ENCODE measurements at places on chromosomes 6 and 20.

DNA sequence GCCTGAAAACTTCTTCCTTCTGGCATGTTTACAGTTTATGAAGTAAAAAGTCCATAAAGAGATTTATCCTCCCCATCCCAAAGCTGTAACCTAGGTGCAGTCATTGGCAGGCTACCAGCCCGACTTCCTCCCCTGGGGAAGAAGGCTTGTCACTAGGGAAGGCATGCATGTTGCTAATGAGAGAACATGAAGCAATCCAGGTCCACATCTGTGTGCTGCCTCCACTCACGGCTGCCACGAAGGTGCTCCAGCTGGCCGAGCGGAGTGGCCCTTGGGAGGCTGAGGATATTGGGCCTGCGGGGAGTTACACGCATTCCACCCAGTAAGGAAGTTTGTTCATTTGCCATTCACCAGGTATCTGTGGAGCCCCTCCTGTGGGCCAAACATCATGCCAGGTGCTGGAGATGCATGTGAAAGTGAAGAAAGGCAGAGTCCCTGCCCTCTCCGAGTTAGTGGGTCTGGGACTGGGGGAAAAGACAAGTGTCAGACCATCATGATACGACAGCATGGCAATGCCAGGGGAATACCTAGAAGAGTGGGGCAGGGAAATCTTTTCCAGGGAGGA is 257.0 kb downstream of the NRN1 start:
- no peak for DNase-seq

- DNase-seq, result no peak
These were observed 73.8 kb downstream of the SASH1 start for GRCh38 chr6:148416330-148416965.

DNA sequence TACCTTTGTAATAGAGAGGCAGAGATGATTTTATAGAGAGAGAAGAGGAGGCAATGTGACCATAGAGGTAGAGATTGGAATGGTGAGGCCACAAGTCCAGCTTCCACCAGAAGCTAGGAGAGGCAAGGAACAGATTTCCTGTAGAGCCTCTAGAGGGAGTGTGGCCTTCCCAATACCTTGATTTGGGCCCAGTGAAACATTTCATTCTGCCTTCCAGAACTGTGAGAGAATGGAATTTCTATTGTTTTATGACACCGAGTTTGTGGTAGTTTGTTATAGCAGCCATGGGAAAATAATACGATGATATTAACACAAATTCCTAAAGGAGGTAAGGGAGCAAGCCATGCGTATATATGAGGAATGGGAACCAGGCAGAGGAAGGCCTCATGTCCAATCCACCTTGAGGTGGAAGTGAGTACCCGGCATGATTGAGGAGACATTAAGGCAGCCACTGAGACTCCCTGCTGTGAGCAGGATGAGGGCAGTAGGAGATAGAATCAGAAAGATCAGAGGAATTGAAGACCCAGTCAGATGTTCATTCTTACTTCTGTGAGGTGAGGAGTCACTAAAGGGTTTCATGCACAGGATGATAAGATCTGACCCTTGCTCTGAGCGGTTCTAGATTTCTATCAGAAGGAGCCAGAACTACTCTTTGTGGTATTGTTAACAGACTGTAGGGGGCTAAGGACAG is 636.3 kb upstream of the IMPG1 start:
- no peak for DNase-seq

DNA sequence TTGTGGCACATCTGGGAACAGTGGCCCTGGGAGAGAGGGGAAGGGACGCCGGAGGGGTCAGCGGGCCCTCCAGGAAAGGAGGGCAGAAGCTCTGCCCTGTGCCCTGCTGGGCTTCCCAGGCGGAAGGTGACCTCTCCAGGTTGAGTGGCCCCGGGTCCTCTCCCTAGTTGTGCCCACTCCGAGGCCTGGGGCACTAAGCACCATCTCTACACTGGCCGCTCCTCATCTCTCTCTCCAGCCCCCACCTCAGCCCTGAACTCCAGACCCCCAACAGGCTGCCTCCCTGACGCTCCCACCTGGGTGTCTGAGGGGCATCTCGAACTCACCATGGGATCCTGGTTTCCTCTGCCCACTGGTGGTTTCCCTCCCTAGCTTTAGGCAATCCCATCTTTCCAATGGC is 18.1 kb downstream of the KCNG1 start:
- no peak for DNase-seq

GRCh38 chr20:1811621-1812498 is 83.3 kb upstream of the SIRPA start:
- no peak for DNase-seq

DNA sequence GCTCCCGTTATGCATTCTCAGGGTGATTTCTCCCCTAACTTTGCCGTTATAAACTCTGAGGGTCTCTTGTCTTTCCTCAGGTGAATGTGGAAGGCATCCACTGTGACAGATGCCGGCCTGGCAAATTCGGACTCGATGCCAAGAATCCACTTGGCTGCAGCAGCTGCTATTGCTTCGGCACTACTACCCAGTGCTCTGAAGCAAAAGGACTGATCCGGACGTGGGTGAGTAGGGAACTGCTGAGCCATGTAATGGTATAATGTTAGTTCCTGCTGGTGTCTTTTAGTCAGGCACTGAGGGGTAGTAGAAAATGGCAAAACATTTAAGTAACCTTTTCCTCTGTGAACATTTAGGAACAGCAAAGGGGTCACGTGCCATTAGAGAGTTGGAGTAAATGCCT is 395.4 kb downstream of the ARHGAP18 start:
- DNase-seq, result no peak

GRCh38 chr6:160178271-160178670 is 56.7 kb downstream of the SLC22A1 start:
- DNase-seq, result no peak

- no peak for DNase-seq
These were observed 259.0 kb downstream of the SYNE1 start for GRCh38 chr6:152378169-152378568.

GRCh38 chr6:30763618-30764489 is 19.5 kb upstream of the IER3 start:
- DNase-seq, result no peak

DNA sequence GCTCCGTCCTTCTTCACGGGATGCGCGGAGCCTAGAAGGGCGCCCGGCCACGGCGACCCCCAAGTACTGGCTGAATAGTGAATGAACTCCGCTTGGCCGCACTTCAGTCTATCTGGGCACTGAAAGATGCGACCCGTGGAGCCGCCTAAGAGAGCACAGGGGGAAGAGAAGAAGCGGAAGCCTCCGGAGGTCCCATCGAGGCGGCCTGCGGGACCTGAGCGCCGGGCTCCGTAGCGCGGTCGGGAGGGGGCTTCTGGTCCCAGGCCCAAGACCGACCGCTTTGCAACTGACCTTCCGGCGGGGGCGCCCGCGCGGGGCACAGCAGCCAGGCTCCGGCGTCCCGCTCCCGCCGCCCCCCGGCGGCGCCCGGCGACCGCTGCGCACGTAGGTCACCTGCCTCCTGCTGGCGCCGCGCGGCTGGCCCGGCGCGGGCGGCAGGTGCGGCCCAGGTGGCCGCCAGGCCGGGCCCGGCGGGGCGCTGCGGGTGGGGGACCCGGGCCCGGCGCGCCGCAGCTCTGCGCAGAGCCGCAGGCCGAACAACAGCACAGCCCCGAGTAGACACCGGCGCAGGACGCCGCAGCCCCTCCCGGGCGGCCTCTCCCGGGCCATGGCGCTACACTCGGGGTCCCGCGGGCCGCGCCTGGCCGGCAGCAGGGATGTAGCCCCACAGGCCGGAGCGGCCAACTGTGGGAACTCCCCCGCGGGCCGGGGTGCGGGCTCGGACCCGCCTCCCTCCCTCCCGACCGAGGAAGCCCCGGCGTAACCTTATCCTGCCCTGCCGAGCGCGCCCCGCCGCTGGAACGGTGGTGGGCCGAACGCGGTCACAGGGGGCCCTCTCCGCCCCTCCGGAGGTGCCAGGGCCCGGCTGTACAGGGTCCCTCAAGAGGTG is at the start of gene METTL24:
Gene METTL24, minus strand, starts transcription at position 686 of the 889 bp plus-strand sequence. Its CDS starts 77 bp downstream, at position 609.
- DNase-seq, result no peak

DNA sequence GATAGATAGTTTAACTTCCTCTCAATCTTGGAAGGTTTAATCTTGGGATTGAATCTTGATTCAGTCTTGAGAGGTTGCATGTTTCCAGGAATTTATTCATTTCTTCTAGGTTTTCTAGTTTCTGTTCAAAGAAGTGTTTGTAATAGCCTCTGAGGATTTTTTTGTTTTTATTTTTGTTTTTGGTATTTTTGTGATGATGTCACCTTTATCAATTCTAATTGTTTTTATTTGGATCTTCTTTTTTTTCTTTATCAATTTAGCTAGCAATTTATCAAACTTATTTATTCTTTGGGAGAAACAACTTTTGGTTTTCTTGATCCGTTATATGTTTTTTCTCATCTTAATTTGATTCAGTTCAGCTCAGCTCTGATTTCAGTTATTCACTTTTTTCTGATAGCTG is 41.5 kb upstream of the ADGRB3 start:
- no peak for DNase-seq

GRCh38 chr20:16206817-16207216 is 366.4 kb downstream of the KIF16B start:
- no peak for DNase-seq

DNA sequence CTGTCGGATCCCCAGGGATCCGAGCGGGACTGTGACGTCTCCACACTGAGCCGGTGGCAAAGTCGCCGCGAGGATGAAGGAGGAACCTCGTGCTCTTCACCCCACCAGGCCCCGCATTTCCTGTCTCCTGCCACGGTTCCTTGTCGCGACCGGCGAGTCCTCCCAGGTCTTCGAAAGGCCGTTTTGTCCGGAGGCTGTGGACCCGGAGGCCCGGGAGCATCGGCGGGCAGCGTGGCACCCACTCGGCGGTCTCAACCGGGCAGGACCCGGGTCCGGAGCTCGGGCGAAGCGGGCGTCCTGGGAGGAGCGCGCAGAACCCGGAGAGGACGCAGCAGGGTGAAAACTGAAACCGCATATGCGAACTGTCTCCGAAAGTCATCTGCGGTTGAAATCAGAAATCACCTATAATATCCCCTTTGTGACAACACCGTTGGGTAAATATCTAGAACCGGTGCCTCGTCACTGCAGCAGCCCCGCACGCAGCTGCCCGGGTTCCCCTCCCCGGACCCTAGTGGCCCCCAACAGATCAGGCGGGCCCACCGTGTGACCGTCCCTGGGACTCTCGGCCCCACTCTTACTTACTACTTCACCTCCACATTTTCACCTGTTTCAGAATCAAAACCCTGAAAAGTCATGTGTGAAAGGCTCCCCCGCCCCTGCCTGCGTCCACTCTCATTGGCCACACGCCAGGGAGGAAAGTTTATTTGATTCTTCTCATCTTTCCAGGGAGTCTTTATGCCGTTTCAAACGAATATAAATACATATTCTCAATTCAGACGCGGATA is 3.1 kb upstream of the ULBP2 start:
- no peak for DNase-seq

- no peak for DNase-seq
These were observed 14.5 kb upstream of the TFB1M start for GRCh38 chr6:155328539-155329459.

- no peak for DNase-seq
These were observed 13.1 kb downstream of the FAM184A start for GRCh38 chr6:119065382-119065781.

DNA sequence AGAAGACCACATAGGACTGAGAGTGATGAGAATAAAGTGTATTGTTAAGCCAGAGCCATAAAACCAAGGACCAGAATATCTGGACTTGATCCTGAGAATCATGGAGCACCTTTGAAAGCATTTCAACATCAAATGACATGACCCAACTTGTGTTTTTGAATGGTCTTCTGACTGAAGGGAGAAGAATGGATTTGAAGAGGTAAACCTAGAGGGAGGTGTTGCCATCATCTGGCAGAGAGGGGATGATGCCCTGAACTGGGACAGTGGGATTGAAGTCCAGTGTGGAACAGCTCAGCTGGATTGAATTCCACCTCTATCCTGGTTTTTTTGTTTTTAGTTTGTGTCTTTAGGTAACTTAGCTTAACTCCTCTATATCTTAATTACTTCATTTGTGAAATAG is 570.0 kb downstream of the TBC1D32 start:
- no peak for DNase-seq

DNA sequence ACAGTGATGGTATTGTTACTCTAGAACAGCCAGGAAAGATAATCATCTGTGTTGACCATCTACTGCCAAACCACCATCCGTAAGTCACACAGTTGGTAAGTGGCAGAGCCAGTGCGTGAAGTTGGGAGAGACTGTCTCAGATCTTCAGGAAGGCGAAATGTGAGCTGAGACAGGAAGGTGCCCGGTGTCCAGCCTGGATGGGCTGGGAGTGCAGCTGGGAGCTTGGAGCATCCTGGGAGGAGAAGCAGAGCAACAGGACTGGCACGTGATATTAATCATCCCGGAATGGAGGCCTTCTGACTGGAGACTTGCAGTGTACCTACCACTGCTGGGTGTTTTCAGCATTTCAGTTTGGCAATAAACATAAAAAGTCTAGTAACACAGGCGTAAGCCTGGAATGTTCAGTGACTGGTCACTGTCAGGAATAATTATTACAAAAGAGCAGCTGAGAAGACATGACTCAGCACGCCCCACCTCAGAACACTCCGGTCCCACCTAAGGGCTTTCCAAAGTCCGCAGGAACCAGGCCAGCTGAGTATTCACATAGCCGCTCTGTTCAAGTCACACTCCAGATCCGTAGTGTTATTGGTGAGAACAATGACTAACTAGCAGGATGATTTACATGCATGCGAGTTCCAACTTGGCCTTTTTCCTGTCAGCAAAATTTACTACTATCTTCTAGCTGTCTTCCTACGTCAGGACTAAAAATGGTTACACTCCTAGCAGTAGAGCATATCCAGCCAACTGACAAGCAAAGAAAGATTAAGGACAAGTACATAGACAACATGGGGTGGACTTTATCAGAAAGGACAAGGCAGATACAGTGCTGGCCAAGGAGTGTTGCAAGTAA is 45.1 kb upstream of the PNRC1 start:
- DNase-seq, result no peak

DNA sequence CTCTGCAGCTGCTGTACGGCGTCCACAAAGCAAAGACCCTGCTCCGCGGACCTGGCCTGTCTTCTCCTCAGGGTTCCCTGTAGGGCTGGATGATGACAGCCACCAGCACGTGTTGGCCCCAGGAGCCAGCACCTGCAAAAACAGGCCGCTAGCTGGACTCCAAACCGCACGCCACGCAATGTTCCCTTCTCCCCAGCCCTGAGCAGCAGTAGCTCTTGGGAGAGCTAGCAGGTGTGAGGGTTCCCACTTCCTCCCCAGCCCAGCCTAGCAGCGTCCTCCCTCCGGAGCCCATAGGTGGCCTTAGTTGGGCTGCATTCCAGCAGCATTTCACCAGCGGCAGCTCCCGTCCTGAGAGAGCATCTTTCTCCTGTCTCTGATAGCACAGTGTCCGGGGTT is 42.3 kb downstream of the DACT2 start:
- DNase-seq, result no peak

All from activated gamma-delta T cell treated with anti-CD3 and anti-CD28 coated beads, Interleukin-2, amount 50 U/mL, for 16 hours (primary cell).